ENCODE measurements at places on chromosomes 12 and 14.
A peak's percentile ranks its signal among the peaks of the same experiment; 100 is the strongest.

GRCh38 chr14:59240356-59240755 lies 51.9 kb downstream of the DAAM1 start:
- DNase-seq: no peak
- H3K4me3 ChIP-seq: no peak overlapping the region
- no peaks in the 10 kb centered on the region for H3K27me3 ChIP-seq
- peaks cover 30% of the 10 kb centered on the region for H3K4me1 ChIP-seq

- DNase-seq: peak; percentile 28
- H3K27me3 ChIP-seq: no peaks in the 10 kb centered on the region
- H3K4me1 ChIP-seq: peaks cover 70% of the 10 kb centered on the region
- no peaks in the 10 kb centered on the region for H3K36me3 ChIP-seq
Observed at GRCh38 chr12:92504594-92504981, 198.2 kb upstream of the PLEKHG7 start.

DNA sequence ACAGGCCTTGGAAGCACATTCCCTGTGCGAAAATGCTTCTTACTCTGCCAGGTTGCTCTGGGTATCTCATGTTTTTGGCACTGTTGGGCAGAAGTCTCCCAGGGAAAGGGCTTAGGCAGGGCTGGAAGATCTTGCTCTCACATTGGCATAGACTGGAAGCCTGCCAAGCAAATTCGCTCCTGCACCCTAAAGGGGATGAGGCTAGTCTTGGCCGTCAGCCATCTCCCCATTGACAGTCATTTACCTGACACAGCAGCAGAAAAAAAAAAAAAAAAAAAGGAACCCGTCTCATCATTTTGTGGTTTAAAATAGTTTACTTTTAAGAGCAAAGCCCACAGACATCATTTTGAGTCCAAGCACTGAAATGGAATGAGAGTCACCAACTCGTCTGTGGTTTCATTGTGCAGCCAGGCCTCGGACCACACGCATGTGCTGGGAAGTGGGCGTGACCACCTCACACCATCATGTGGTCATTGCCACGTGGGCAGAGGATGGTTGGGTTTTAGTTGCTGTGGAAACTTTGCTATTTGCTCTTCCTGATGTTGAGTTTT lies 84.8 kb downstream of the NRXN3 start:
- H3K4me1 ChIP-seq: no peaks in the 10 kb centered on the region
- no peak overlapping the region for H3K4me3 ChIP-seq
- H3K36me3 ChIP-seq: no peaks in the 10 kb centered on the region
- no peak overlapping the region for H3K27ac ChIP-seq
- H3K27me3 ChIP-seq: no peaks in the 10 kb centered on the region

- no peaks in the 10 kb centered on the region for H3K4me1 ChIP-seq
- no peak for DNase-seq
- peaks cover 8% of the 10 kb centered on the region for H3K36me3 ChIP-seq
- no peak overlapping the region for H3K27ac ChIP-seq
- no peaks in the 10 kb centered on the region for H3K27me3 ChIP-seq
Observed at GRCh38 chr12:51777457-51777856, 71.1 kb downstream of the FIGNL2 start.

GRCh38 chr12:68331500-68331868 lies 678 bp downstream of the MDM1 start:
- peaks cover 5% of the 10 kb centered on the region for H3K4me1 ChIP-seq
- H3K27ac ChIP-seq: no peak overlapping the region
- no peaks in the 10 kb centered on the region for H3K27me3 ChIP-seq
- no peak for DNase-seq

DNA sequence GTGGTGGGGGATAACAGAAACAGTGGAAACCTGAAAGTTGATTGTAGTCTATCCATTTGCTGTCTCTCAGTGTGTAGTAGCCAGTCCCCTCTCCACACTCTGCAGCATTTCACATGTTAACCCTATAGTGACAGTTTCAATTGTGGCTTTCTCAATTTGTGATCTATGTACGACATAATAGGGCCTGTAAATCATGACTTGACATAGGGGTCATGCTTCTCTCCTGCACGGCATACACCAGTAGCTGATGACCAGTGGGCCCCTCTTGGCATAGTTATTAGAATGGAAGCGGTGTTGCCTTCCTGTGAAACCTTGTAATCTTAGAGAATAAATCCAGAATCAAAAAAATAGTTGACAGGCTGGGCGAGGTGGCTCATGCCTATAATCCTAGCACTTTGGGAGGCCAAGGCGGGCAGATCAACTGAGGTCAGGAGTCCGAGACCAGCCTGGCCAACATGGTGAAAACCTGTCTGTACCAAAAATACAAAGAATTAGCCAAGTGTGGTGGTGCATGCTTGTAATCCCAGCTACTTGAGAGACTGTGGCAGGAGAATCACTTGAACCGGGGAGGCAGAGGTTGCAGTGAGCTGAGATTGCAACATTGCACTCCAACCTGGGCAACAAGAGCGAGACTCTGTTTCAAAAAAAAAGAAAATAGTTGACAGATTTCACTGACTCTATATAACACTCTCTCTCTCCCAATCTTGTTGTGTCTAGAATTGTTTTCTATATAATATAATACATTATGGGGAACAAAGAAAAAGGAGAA lies 44.6 kb upstream of the VSX2 start:
- no peak for DNase-seq
- no peaks in the 10 kb centered on the region for H3K4me1 ChIP-seq
- no peaks in the 10 kb centered on the region for H3K27me3 ChIP-seq
- H3K36me3 ChIP-seq: peaks cover 3% of the 10 kb centered on the region
- H3K27ac ChIP-seq: no peak overlapping the region
- no peak overlapping the region for H3K4me3 ChIP-seq

GRCh38 chr12:19692091-19692490 lies 252.8 kb downstream of the AEBP2 start:
- H3K4me1 ChIP-seq: no peaks in the 10 kb centered on the region
- no peak for DNase-seq
- no peak overlapping the region for H3K27ac ChIP-seq

- no peaks in the 10 kb centered on the region for H3K4me1 ChIP-seq
- no peaks in the 10 kb centered on the region for H3K36me3 ChIP-seq
- H3K27me3 ChIP-seq: no peaks in the 10 kb centered on the region
- DNase-seq: no peak
- H3K4me3 ChIP-seq: no peak overlapping the region
Observed at GRCh38 chr14:34258318-34258717, 203.7 kb downstream of the SPTSSA start.

- no peaks in the 10 kb centered on the region for H3K36me3 ChIP-seq
- no peak overlapping the region for H3K27ac ChIP-seq
- no peak for DNase-seq
- no peak overlapping the region for H3K4me3 ChIP-seq
- H3K27me3 ChIP-seq: no peaks in the 10 kb centered on the region
Observed at GRCh38 chr12:110669193-110669502, 19.8 kb downstream of the HVCN1 start.

Data from tibial nerve (tissue), 4 donors.